ENCODE measurements at places on chromosomes 11 and 22.

GRCh38 chr22:21975854-21976345 lies 6.7 kb downstream of the TOP3B start:
- no peaks in the 10 kb centered on the region for H3K27me3 ChIP-seq
- peaks cover 21% of the 10 kb centered on the region for H3K4me1 ChIP-seq
- peaks cover 40% of the 10 kb centered on the region for H3K36me3 ChIP-seq
- no peak for DNase-seq
- H3K27ac ChIP-seq: no peak overlapping the region
- no peak overlapping the region for H3K4me3 ChIP-seq

DNA sequence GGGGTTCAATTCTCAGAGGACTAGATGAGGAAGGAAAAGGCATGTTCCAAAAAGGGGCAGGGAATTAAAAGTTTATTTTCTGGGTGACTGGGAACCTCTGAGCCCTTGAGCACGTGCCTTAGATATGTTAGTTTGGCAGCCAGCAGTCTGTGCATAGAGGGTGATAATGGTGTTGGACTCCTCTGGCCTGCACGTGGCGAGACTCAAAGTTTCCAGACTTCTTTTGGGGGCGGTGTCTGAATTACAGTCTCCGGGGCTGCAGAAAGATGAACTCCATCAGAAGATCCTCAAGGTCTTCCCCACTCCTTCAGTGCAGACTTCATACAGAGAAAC lies 861 bp upstream of the ZNRF3 start:
- H3K36me3 ChIP-seq: no peaks in the 10 kb centered on the region
- H3K4me3 ChIP-seq: peak overlapping the region; percentile 72
- DNase-seq: no peak
- no peak overlapping the region for H3K27ac ChIP-seq
- peaks cover 22% of the 10 kb centered on the region for H3K4me1 ChIP-seq

- DNase-seq: peak; percentile 67
- no peak overlapping the region for H3K27ac ChIP-seq
- H3K4me3 ChIP-seq: no peak overlapping the region
- H3K27me3 ChIP-seq: peaks cover 20% of the 10 kb centered on the region
- no peaks in the 10 kb centered on the region for H3K4me1 ChIP-seq
Observed at GRCh38 chr22:22692707-22693530, 48.5 kb downstream of the GGTLC2 start.

DNA sequence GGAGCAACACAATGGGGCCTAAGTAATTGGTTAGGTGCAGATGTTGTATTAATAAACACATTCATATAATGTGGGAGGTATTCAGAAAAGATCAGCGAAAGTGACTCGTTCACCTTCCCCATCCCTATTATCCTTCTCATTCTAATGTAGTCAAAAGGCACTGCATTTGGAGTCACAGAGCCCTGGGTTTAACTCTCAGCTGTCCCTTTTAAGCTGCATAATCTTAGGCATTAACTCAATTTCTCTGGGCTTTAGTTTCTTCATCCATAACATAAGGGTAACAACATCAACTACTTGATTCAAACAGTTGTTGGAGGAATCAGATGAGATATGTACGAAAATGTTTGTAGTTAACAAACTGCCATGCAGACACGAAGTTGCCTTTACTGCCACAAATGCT lies 187.6 kb upstream of the PITPNB start:
- no peak overlapping the region for H3K27ac ChIP-seq
- no peaks in the 10 kb centered on the region for H3K36me3 ChIP-seq
- no peak overlapping the region for H3K4me3 ChIP-seq
- DNase-seq: no peak
- no peaks in the 10 kb centered on the region for H3K4me1 ChIP-seq

DNA sequence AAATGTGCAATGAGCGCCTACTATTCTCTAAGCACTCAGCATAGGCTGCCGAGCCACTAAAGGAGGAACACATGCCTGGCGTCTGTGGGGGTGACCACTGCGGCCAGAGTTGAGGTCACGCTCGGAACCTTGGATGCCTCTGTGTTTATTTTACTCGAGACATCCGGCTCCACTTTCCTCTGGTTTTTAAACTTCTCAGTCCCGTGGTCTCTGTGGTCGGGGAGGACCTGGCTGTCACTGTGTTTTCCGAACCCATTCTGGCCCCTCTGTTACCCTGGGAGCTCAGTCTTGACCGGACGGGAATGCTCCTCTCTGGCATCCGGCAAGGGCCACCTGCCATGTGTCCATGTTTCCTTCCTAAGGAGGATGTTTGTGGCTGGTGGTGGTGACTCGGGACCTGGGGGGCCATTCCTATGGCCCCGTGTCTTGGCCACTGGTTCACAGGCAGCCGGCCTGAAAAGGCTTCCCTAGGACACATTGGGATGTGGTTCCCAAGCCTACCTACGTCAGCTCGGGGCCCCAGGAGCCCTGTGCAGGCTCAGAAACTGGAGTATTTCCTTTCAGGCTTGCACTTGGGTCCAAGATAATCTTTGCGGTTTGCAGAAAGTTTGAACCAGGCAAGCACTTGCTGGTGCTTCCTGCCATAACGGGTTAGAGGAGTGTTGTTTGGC lies 46.7 kb upstream of the PARVG start:
- peaks cover 25% of the 10 kb centered on the region for H3K36me3 ChIP-seq
- no peak for DNase-seq
- no peak overlapping the region for H3K4me3 ChIP-seq
- H3K27ac ChIP-seq: no peak overlapping the region

- no peak overlapping the region for H3K4me3 ChIP-seq
- H3K27ac ChIP-seq: no peak overlapping the region
Observed at GRCh38 chr11:80655834-80656233, 1215.0 kb upstream of the TENM4 start.

GRCh38 chr11:30447058-30447640 lies 124.2 kb downstream of the ARL14EP start:
- H3K36me3 ChIP-seq: no peaks in the 10 kb centered on the region
- no peaks in the 10 kb centered on the region for H3K27me3 ChIP-seq
- no peak overlapping the region for H3K4me3 ChIP-seq
- no peak for DNase-seq
- H3K4me1 ChIP-seq: no peaks in the 10 kb centered on the region
- H3K27ac ChIP-seq: no peak overlapping the region
